CD8-positive, alpha-beta memory T cell (primary cell): ENCODE measurements at places on chromosomes 4 and X. TPM values are rescaled to one million over a fixed set of nuclear protein-coding genes. Genes with fewer than 3 reads are reported as not detected.

GRCh38 chr4:47309165-47309564, 154.3 kb downstream of the COMMD8 start:
- DNase-seq, result no peak

GRCh38 chr4:120853161-120853935, 69.2 kb downstream of the PRDM5 start:
- DNase-seq, result no peak

- no peak for DNase-seq
Observed at GRCh38 chr4:68490826-68491457, 43.7 kb downstream of the TMPRSS11E start.

GRCh38 chr4:145301386-145302080, 121.1 kb upstream of the OTUD4 start:
- DNase-seq, result no peak

- DNase-seq, result no peak
Observed at GRCh38 chr4:94726524-94727123, 31.1 kb upstream of the BMPR1B start.

DNA sequence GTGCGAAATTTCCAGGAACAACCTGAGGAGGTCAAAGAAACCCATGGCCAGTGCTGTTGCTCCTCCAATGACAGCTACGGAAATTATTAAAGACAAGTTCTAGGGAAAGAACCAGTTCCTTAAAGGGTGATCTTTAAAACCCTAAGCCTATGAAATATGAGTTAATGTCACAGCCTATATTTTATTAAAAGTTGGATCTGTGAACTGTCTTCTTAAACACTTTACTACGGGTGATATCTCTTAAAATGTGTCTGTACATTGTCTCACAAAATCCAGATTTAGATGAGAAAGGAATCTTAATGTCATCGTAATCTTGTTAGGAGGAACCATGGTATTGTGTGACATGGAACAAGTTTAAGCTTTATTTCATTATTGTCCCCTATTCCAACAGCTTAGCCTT, 46.3 kb upstream of the VCX3B start:
- DNase-seq, result no peak

Gene TSPAN7
- total RNA-seq, result 0.18 TPM

Gene CFP
- total RNA-seq, result 2.3 TPM

DNA sequence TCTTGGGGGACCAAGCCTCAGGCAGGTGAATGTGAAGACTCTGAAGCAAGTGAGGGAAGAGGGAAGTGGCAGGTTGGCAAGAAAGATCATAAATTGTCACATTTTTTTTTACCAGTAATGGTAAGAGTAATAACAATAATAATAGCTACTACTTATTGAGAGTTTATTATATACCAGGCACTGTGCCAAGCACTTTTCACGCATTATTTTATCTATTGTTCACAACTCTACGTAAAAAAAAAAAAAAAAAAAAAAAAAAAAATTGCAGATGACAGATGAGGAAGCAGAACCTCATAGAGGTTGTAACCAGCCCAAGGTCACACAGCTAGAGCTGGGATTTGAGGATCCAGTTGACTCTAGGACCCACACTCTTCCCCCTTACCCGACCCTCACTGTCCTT, 40.9 kb downstream of the TSC22D3 start:
- DNase-seq, result no peak

GRCh38 chr4:175339100-175339707, 421.0 kb downstream of the ADAM29 start:
- DNase-seq, result no peak

DNA sequence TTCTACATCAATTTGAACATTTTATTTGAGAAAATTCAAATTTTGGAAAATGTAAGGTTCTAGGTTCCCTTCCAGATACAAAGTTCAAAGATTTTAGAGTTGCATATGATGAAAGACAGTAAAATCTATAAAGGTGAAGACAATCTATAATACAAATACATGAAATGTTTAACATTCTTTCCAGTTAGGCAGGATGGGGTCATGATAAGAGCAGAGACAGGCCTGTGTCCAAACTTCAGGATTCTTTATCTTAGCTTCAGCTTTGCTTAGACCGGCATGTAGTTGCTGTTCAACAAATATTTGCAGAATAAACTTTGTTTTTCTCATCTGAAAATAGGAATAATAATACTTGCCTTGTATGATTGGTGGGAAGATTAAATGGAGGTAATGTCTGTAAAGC, 4.5 kb upstream of the RPS6KA3 start:
- no peak for DNase-seq

DNA sequence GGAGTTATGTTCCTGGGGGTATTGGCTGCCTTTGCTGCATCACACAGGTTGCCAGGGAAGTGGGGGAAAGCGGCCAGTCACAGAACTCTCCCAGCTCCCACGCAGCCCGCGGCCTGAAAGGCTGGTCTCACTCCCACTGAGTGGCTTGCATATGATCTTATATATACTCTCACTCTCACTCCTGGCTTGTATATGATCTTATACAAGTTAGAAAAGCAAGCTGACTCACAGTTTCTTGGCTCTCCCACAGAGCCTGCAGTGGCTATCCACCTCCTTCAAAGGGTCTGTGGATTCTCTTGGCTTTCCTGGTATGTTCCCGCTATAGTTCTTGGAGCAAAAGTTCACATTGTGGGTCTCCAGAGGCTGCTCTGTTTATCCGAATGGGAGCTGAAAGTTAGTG, 833.5 kb upstream of the GALNTL6 start:
- no peak for DNase-seq

DNA sequence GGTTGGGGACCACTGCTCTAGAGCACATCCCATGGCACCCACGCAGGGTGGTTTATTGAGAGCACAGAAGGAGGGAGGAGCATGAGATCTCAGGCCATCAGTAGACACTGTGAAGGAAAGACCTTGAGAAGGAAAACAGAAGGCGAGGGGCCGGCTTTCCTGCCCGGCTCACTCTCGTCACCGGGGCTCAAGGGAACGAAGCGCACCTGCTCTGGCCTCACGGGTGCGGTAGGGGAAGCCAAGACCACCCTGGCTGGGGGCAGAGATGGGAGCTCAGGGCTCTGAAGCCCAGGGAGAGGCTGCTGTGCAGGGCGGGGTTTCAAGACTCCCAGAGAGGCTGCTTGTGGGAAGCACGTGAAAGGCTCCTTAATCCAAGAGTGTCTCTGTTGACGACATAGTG, 105.9 kb downstream of the TNIP2 start:
- DNase-seq, result no peak

DNA sequence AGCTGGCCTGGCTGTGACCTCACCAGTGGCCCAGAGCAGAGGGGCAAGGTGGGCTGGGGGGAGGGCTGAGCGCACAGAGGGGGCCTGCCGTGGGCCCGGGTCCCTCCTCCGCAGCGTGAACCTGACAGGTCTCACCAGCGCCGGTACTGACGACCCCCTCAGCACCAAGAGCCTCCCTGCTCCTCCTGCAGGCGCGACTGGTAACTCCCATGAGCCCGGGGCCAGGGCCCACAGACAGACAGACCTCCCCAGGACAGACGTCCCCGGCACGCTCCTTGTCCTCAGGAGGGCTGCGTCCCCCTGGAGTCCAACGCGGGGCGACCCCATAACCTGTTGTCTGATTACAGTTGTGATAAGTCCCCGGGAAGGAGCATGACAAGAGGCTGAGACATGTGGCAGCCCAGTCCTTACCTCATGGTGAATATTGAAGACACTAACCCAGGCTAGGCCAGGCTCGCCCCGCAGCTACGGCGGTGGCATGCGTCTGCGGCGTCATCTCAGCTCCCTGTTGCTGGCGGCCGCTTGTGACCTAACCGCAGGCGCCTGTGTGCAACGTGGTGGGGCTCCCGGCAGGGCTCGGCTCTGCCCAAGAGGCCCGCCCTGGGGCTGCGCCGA, 8.5 kb downstream of the AKAP17A start:
- no peak for DNase-seq

- no peak for DNase-seq
Observed at GRCh38 chr4:131411393-131411792, 1737.7 kb upstream of the PCDH10 start.

Gene GPC3
- total RNA-seq, result not detected

GRCh38 chr4:80173401-80173800, 23.9 kb upstream of the PRDM8 start:
- DNase-seq, result peak; percentile 39

- DNase-seq, result no peak
Observed at GRCh38 chr4:87251106-87251505, 30.7 kb upstream of the KLHL8 start.

- DNase-seq, result no peak
Observed at GRCh38 chr4:74376888-74377483, 12.0 kb downstream of the EREG start.

DNA sequence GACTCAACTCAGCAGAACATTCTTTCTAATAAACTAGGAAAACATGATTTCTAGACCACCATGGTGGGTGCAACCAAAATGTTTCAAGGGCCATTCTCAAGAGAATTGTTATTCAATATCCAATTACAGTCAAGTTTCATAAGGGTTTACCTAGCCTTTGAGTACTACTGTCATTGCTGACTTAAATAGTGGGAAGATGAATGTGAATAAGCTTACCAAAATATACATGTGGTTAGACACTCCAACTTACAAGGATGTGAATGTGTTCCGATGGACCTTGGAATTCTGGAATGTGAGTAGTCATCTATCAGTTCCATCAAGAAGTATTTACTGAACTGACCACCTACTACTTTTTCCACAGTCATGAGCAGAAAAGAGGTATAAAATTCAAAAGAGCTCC, 16.9 kb downstream of the SH3RF1 start:
- no peak for DNase-seq

DNA sequence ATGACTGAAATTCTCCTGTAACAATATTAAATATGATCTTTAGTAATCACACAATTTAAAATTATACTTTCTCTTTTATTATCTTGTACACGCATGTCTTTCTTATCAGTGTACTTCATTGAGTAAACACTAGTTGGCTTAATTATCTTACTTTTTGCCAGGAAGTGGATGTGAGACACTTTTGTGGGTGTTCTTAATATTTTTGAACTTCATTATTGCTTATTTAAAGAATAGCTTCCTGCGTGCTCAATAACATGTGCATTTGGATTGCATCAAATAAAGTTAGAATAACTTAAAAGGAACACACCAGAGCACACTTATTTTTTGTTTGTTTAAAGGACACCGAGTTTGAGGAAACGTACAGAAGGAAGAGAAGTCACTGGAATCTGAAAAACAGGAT, 128.5 kb upstream of the VEGFC start:
- no peak for DNase-seq

Gene PPP3CA
- 30.0 TPM for total RNA-seq

GRCh38 chr4:98546910-98547594, 111.4 kb downstream of the TSPAN5 start:
- DNase-seq, result no peak

GRCh38 chr4:184955116-184955515, 63.2 kb upstream of the HELT start:
- DNase-seq, result no peak

Gene ADH1B
- total RNA-seq, result not detected

- DNase-seq, result no peak
Observed at GRCh38 chr4:189858435-189858834, 82.2 kb upstream of the FRG1 start.

- DNase-seq, result no peak
Observed at GRCh38 chr4:7899184-7899869, 40.3 kb downstream of the AFAP1 start.

- DNase-seq, result no peak
Observed at GRCh38 chr4:1786544-1787362, 6.3 kb upstream of the FGFR3 start.

GRCh38 chrX:111170017-111170416, 74.0 kb downstream of the PAK3 start:
- no peak for DNase-seq

Gene LEF1
- total RNA-seq, result 55.1 TPM

GRCh38 chr4:73055241-73055897, 14.1 kb downstream of the COX18 start:
- no peak for DNase-seq

GRCh38 chrX:15269618-15270521, at the start of gene ASB9:
ASB9 (minus strand) TSS chrX:15270083; CDS start chrX:15269874, 209 bp downstream.
- peak; percentile 46 for DNase-seq

GRCh38 chrX:119337201-119337600, 61.9 kb upstream of the SLC25A43 start:
- no peak for DNase-seq

Gene AKAP4
- total RNA-seq, result not detected
